ENCODE measurements at places on chromosomes 13 and 19. TPM values are rescaled to one million over a fixed set of nuclear protein-coding genes. Genes with fewer than 3 reads are reported as not detected.

DNA sequence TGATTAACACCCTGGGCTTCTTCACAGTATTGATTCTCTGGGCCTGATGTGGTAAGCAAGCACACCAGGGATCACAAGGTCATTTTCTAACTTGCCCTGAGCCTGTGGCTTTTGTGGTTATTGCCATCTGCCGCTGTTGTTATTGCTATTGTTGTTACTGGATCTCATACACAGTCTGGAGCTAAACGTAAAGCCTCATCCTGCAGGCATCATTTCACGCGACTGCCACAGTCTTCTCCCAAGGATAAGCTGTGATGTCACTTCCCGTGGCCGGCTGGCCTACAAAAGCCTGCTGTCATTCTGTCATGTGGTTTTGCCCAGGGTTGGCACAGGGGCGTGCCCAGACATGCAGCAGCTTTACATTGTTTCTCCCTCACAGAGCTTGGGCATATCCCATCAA lies 154.0 kb upstream of the GPR12 start:
- no peak for DNase-seq

DNA sequence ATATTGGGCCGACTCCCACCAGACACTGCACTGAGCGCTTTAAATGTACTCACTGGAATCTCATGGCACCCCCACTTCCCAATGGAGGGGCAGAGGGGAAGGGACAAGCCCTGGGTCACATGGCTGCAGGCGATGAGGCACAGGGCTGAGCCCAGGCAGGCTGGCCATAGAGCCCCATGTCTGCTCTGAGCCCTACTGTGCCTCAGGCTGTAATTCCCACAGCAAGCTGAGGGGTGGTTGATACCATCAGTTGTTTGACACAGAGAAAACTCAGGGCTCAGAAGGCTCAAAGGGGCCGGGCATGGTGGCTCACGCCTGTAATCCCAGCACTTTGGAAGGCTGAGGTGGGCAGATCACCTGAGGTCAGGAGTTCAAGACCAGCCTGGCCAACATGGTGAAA lies 25.1 kb downstream of the RFX1 start:
- DNase-seq, result no peak

GRCh38 chr19:49362929-49363267 lies 682 bp upstream of the TEAD2 start:
- DNase-seq, result no peak

GRCh38 chr19:8352134-8352827 lies 9.2 kb upstream of the KANK3 start:
- no peak for DNase-seq

GRCh38 chr19:38453596-38453995 lies 20.1 kb downstream of the RYR1 start:
- no peak for DNase-seq

GRCh38 chr19:30090476-30090875 lies 148.4 kb downstream of the URI1 start:
- DNase-seq, result no peak

- no peak for DNase-seq
Observed at GRCh38 chr19:53808710-53809125, 15.4 kb downstream of the NLRP12 start.

GRCh38 chr13:23330356-23330755 lies 103.1 kb downstream of the SACS start:
- no peak for DNase-seq

DNA sequence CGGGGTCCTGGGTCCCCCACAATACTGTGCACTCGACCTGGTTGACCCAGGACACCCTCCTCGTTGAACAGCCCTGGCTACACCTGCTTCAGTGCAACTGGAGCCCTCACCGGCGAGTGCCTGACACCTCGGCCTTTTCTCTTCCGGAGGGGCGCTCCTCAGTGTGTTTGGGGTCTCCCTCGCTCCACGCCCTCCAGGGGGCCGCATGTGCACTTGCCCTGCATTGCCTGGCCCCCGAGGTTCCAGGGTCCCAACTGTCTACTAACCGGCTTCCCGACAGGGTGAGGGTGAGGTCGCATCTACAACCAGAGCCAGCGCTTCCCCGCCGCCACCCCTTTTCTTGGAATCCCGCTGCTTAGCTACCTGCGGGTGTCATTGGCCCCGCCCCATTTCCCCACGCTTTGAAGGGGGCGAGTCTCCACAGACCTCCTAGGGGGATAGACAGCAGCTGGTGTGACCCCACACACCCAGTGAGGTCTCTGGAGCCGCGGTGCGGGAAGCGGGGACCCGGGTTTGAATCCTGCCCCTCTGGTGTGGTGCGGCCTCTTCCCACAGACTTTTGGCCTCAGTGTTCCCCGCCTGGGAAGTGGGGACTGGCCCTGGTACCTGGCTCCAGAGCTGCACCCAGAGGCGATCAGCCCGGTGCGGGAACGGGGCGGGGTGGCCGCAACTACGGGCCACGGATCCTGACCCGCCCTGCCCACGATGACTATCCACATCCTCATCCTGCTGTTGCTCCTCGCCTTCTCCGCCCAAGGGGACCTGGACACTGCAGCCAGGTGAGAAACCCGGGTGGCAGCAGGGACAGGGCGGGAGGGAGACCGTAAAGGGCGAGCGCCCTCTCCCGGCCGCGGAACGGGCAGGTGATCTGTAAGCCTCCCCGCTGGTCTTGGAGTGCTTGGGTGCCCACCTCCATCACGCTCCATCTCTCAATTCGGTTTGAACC lies at the start of gene ADM5:
ADM5 (plus strand) TSS at position 462 of the 946 bp plus-strand sequence; CDS start at position 706, 244 bp downstream.
- no peak for DNase-seq

DNA sequence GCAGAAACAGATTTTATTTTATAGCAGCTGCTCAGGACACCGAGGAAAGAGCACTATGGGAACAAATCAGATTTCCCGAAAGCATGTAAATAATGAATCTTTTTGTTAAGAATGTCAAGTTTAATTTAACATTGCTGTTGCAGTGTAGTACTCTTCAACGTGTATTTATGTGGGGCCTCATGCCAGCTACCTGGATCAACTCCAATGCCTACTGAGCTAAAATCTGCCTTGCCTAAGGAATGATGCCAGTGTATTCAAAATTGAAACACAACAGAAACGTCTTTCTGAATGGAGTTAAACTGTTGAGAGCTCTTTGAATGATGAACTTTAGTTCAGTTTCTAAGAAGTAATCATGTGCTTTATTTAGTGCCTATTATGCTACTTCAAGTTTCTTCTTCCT lies 1379.8 kb upstream of the ATXN8OS start:
- DNase-seq, result no peak

DNA sequence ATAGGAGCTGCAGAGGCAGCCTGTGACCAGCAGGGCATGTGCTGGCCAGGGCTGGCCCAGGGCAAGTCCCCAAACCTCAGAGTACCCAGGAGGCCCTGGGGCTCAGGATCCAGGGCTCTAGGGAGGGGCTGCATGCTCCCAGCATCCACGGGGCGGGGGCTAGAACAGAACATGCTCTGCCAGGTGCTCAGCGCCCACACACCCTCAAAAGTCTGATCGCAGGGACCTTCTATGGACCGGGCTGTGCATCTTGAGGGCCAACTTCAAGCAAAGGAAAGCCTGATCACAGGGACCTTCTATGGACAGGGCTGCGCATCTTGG lies 33.5 kb downstream of the ELL start:
- DNase-seq, result no peak

DNA sequence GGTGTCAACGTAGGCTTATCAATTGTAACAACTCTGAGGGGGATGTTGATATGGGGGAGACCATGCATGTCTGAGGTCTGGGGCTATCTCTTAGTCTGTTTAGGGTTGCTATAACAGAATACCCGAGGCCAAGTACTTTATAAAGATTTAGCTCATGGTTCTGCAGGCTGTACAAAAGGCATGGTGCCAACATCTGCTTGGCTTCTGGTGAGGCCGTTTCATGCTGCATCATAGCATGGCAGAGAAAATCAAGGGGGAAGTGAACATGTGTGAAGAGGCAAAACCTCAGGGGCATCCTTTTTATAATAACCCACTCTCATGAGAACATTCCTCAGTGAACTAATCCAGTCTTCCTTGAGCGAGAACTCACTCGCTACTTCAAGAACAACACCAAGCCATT lies 353.8 kb downstream of the ENOX1 start:
- no peak for DNase-seq

DNA sequence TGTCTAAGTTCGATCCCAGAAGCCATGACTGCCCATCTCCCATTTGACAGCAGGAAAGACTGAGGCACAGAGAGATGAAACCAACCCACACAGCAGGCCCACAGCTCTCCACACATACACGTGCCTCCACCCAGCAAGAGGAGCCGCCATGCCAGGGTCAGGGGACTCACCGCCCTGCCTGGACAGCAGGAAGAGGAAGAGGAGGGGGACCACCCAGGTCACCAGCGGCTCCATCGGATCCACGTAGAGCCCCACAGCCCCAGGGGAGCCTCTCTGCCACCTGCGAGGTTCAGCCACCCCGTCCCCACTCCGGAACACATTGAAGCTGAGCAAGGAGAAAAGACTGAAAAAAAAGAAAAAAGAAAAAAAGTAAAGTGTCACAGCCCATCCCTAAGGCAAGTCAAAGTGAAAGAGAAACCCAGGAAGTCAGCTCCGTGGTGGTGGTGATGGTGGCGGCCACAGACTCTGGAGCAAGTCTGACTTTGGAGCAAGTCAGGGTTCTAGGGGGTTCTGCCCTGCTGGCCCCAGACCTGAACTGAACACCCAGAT lies at the start of gene IL12RB1:
IL12RB1 (minus strand) TSS at position 345 of the 549 bp plus-strand sequence; CDS start at position 234, 111 bp downstream.
- peak; percentile 58 for DNase-seq

DNA sequence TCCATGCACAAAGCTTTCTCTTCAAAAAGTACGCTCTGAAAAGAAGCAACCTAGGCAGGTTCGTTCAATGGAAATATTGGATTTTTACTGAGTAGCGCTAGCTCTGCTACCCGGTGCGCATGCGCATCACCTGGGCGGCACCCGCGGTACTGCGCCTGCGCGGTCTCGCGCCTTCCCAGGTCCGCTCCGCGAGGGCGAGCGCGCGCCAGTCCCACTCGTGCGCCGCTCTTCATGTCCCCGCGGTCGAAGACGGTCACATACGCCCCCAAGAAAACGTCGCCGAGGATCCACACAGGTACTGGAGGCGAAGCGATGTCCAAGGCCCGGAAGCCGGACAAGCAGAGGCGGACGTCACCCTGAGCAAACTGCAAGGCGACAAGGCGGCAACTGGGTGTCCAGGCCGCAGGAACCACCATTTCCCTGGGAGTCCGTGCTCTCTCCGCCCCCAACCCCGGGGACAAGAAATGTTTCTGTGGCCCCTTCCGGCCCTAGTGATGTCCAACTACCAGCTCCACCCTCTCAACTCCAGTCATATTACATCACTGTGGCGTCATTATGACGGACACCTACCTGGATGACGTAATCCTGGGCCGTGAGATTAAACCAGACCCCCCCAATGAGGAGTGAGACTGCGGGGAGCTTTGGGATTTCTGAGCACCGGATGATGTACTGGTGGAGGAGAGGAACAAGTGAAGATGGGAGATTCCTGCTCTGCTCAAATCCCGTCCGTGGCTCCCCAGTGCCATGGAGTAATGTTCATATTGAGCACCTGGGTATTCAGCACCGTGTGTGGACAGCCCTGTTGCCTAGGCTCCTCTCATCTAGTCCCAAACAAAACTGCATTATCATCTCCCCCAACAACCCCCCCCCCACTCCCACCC lies 4.8 kb upstream of the KCNC3 start:
- DNase-seq, result peak; percentile 86

- DNase-seq, result no peak
Observed at GRCh38 chr13:32515246-32515645, 23.3 kb downstream of the N4BP2L2 start.

GRCh38 chr19:40332669-40333068 lies 15.5 kb downstream of the C19orf47 start:
- no peak for DNase-seq

ZMYM5 gene
- total RNA-seq, result 15.6 TPM

LGALS7 gene
- total RNA-seq, result not detected

TMEM91 gene
- total RNA-seq, result 8.2 TPM

CRLF1 gene
- not detected for total RNA-seq

DAPK3 gene
- total RNA-seq, result 28.4 TPM

SELENOV gene
- total RNA-seq, result not detected

SLITRK5 gene
- not detected for total RNA-seq

TLE2 gene
- total RNA-seq, result 5.0 TPM

ATF5 gene
- total RNA-seq, result 13.2 TPM
